Immature natural killer cell (primary cell): ENCODE measurements at places on chromosomes 3 and 15.
A peak's percentile ranks its signal among the peaks of the same experiment; 100 is the strongest.

DNA sequence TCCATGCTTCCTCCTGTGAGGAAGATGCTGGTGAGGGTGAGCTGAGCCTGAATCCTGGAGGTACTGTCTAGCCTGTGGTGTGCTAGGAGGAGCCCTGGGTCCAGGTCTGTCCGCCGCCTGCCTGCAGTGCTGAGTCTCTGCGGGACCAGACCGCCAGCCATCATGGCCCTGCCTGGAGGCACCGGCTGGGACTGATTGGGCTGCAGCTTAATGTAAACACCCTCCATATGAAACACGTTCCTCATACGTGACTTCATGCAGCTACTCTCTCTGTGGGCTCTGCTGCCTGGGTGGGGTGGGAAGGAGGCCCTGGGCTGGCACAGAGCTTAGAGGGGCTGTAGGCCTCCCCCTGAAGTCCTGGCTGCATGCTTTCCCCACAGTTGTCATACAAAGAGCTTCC, 67.4 kb downstream of the FBLN2 start:
- no peaks in the 10 kb centered on the region for H3K36me3 ChIP-seq
- H3K27me3 ChIP-seq, result peaks cover 4% of the 10 kb centered on the region
- DNase-seq, result no peak
- H3K4me1 ChIP-seq, result peaks cover 6% of the 10 kb centered on the region
- H3K4me3 ChIP-seq, result no peak overlapping the region
- no peak overlapping the region for H3K27ac ChIP-seq

DNA sequence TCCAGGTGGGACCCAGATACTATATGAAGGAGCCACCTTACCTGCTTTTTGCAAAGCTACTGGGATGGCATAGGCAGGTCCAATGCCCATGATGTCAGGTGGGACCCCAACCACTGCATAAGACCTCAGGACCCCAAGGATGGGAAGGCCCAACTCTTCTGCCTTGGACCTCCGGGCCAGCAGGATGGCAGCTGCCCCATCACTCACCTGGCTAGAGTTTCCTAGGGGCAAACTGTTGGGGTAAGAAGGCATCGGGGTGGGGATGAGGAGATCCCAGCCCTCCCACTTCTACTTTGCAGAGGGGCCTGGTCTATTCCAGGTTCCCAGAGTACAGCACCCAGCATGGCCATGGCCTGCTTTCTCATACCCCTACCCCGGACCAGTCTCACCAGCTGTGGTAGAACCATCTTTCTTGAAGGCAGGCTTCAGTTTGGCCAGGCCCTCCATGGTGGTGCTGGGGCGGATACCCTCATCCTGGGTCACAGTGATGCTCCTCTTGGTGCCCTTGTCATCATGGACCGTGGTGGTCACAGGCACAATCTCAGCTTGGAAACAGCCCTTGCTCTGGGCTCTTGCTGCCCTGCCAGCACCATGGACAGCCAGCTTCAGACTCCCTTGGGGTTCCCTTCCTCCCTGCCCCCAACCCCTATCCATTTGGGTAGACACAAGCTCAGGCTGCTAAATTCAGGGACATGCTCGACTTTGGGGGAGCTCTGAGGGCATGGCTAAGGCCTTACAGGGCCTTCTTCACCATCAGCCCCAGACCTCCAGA, 10.6 kb downstream of the ACAA1 start:
- H3K4me1 ChIP-seq, result peaks cover 13% of the 10 kb centered on the region
- H3K36me3 ChIP-seq, result peaks cover 45% of the 10 kb centered on the region
- no peak overlapping the region for H3K4me3 ChIP-seq
- H3K27ac ChIP-seq, result no peak overlapping the region
- no peak for DNase-seq
- no peaks in the 10 kb centered on the region for H3K27me3 ChIP-seq

DNA sequence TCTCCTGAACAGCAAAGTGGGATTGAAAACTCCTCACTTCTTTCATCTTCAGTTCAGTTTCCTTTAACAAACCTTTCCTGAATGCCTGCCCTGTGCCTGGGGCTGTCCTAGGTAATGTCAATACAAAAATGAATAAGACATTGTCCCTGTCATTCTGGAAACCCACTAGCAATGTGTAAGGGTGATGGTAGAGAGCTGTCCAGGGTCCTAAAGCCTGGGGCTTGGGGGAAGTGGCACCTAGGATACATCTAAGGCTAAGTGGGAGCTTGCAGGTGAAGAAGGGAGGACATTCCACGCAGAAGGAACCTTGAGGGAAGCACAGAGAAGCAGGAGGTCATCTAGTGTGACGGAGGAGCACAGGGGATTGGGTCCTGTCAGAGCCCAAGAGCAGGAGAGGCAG, 212.7 kb upstream of the PPP2R3A start:
- H3K4me1 ChIP-seq, result no peaks in the 10 kb centered on the region
- H3K36me3 ChIP-seq, result no peaks in the 10 kb centered on the region
- H3K27me3 ChIP-seq, result peaks cover 2% of the 10 kb centered on the region
- DNase-seq, result no peak

DNA sequence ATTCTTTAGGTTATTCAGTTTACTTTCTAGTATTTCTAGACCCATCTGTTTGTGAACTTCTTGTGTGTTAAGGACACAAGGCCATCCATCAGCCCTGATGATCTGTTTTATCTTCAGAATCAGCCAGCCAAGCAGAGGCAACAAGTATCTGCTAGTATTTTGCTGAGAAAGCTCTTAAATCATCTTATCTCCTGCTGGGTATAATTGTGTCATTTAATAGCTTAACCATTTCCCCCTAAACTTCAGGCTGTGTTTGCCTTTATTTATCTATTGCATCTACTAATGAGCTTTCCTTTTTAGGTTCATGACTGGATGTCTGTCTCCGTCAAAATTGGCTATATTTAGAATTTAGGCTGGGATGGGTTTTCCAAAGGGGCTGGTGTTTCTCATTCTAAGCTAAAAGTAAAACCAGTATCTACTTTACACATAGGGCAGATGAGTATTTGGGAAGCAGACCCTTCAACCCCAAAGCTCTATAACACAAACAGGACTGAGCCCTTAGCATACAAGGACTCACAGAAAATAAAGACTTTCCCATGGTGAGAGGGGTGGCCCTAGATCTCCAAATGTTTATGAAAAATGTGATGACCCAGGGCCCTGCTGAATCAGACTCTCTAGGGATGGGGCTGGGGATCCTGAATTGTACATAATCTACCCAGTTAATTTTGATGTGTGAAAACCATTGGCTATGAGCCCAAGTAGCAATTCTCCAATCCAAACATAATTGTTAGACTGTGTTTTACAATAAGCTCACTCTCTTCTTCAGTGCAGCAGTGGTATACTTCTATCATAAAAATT, 65.3 kb upstream of the PSMD6 start:
- H3K4me3 ChIP-seq, result no peak overlapping the region
- no peak for DNase-seq
- no peaks in the 10 kb centered on the region for H3K36me3 ChIP-seq
- no peaks in the 10 kb centered on the region for H3K27me3 ChIP-seq

- peaks cover 3% of the 10 kb centered on the region for H3K27me3 ChIP-seq
- H3K27ac ChIP-seq, result peak overlapping the region; percentile 73
- peaks cover 61% of the 10 kb centered on the region for H3K4me1 ChIP-seq
- peak overlapping the region; percentile 90 for H3K4me3 ChIP-seq
Measured at GRCh38 chr3:15520185-15520584, 1.3 kb downstream of the COLQ start.

GRCh38 chr3:48267782-48268181, 26.9 kb downstream of the ZNF589 start:
- DNase-seq, result no peak
- no peak overlapping the region for H3K4me3 ChIP-seq
- no peaks in the 10 kb centered on the region for H3K4me1 ChIP-seq
- no peaks in the 10 kb centered on the region for H3K27me3 ChIP-seq
- H3K27ac ChIP-seq, result peak overlapping the region; percentile 42
- H3K36me3 ChIP-seq, result peaks cover 4% of the 10 kb centered on the region

GRCh38 chr3:151866711-151867410, 6.6 kb upstream of the SUCNR1 start:
- H3K27ac ChIP-seq, result no peak overlapping the region
- H3K4me3 ChIP-seq, result no peak overlapping the region
- H3K36me3 ChIP-seq, result no peaks in the 10 kb centered on the region

GRCh38 chr15:42119446-42119760, 25.0 kb upstream of the PLA2G4D start:
- H3K4me3 ChIP-seq, result no peak overlapping the region
- peaks cover 6% of the 10 kb centered on the region for H3K27me3 ChIP-seq
- no peak for DNase-seq
- H3K36me3 ChIP-seq, result no peaks in the 10 kb centered on the region

GRCh38 chr15:95567686-95568085, 762.8 kb upstream of the NR2F2 start:
- peaks cover 14% of the 10 kb centered on the region for H3K4me1 ChIP-seq
- DNase-seq, result no peak
- peak overlapping the region; percentile 8 for H3K4me3 ChIP-seq
- no peak overlapping the region for H3K27ac ChIP-seq

DNA sequence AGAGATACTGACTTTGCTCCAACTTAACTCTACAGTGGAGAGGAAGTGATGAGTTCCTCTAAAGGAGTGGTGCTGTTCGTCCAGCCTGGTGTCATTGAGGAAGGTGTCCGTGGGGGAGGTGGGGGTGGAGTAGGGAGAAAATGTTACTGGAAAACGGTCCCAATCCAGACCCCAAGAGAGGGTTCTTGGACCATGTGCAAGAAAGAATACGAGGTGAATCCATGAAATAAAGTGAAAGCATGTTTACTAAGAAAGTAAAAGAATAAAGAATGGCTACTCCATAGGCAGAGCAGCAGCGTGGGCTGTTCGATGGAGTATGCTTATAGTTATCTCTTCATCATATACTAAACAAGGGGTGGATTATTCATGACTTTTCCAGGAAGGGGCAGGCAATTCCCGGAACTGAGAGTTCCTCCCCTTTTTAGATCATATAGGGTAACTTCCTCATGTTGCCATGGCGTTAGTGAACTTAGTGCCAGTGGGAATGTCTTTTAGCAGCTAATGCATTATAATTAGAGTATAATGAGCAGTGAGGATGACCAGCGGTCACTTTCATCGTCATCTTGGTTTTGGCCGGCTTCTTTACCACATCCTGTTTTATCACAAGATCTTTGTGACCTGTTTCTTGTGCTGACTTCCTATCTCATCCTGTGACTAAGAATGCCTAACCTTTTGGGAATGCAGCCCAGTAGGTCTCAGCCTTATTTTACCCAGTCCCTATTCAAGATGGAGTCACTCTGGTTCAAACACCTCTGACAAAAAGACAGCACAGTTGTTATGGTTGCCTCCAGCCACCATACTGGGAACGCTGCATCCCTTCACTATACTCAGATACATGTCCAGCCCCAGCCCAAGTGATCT, 38.6 kb downstream of the CLEC3B start:
- no peak for DNase-seq
- peaks cover 28% of the 10 kb centered on the region for H3K4me1 ChIP-seq
- no peak overlapping the region for H3K27ac ChIP-seq

GRCh38 chr3:188869628-188870027, 302.1 kb upstream of the TPRG1 start:
- H3K36me3 ChIP-seq, result peaks cover 18% of the 10 kb centered on the region
- no peak overlapping the region for H3K4me3 ChIP-seq
- no peak overlapping the region for H3K27ac ChIP-seq
- no peaks in the 10 kb centered on the region for H3K4me1 ChIP-seq

DNA sequence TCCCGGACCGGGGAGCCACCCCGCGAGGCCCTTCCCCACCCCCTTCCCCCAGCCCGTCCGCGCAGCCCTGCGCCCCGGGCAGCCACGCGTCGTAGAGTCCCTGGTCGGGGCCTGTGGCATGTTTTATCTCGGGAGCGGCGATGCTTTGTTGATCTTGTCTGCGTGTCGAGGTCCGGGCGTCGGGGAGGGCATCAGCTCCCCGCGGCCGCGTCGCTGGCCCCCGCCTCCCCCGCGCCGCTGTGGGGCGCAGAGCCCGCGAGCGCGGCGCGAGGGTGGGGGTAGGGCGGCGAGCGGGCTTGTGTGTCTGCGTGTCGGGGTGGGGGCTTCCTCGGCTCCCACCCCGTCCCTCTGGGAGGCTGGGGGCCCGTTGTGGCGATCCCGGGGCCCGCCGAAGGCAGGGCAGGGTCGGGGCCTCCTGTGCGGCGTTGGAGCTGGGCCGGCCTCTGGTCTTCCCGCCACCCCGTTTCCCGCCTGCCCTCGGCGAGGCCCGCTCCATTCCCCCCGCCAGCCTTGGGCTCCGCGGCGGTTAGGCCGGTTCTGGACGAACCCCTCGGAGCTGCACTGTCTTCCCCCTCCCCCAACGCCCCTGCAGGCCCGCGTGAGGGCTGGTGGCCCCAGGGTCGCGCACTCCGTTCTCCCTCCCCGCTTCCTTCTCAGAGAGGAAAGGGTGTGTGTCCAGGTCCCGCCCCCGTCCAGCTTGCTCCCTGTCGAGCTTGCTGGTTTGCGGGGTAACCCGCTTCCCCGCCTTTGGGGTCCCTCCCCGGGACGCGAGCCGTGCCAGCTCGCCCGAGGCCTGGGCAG, 695 bp downstream of the GMPS start:
- peaks cover 4% of the 10 kb centered on the region for H3K27me3 ChIP-seq
- peak; percentile 49 for DNase-seq
- H3K27ac ChIP-seq, result peak overlapping the region; percentile 95

DNA sequence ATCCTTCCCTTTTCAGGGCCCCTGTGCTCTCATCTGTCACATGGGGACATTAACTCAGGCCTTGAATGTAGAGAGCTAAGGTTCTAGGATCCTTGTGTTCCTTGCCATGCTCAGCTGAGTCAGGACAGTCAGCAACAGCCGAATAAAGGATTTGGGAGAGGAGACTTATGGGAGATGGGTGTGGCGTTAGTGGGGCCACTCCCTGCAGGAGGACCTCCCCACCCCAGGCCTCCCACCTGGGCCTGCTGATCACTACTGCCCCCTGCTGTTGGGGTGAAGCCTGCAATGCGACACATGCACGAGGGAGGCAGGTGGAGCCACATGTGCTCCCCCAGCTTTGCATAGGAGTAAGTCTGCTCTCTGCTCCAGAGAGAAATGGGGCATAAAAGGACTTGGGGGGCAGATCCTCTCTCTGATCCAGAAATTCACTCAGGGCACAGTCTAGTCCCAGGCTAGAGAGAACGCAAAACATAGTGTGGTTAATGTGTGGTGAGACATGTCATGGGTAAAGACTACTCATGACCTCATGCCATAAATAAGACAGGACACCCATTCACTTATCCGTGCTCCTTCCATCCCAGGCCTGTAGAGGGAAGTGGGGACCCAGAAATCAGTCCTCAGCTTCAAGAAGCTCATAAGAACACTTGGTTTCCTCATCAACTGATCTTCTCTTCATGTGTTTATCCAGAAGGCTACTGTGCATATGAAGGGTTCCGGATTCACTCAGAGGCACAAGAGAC, 19.4 kb downstream of the RBP1 start:
- no peaks in the 10 kb centered on the region for H3K36me3 ChIP-seq
- peaks cover 1% of the 10 kb centered on the region for H3K27me3 ChIP-seq
- no peaks in the 10 kb centered on the region for H3K4me1 ChIP-seq
- DNase-seq, result no peak

- no peak for DNase-seq
- no peak overlapping the region for H3K27ac ChIP-seq
- no peaks in the 10 kb centered on the region for H3K36me3 ChIP-seq
- no peaks in the 10 kb centered on the region for H3K4me1 ChIP-seq
- peaks cover 9% of the 10 kb centered on the region for H3K27me3 ChIP-seq
- no peak overlapping the region for H3K4me3 ChIP-seq
Measured at GRCh38 chr3:194158942-194159439, 23.0 kb downstream of the HES1 start.
